Neural progenitor cell (in vitro differentiated cells): ENCODE measurements at places on chromosomes 6 and 20.

GRCh38 chr6:81169166-81169565, 583.3 kb downstream of the TENT5A start:
- DNase-seq: no peak

DNA sequence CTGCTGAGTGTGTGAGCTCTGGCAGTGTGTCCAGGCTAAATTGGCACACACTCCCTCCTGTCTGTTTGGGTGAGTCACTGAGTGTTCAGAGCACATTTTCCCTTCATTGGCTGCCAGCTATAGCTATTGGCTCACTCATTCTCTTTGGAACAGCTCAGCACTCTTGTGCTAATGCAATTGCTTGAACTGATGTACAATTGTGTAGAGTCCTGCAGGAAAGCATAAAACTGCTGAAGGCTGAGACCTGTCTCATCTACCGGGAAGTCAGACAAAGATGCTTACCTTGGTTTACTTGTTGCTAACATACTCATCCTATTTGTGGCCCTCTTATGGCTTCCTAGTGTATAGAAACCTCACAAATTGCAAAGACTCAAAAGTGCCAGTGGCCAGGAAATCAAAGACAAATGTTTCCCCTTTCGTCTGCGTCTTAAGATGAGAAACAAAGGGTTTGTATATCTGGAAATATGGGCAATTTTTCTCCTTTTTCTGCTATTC, 351.0 kb downstream of the BCKDHB start:
- DNase-seq: no peak

- DNase-seq: no peak
Observed at GRCh38 chr6:36824253-36824652, 15.0 kb downstream of the CPNE5 start.

GRCh38 chr20:58313396-58313795, 3.9 kb downstream of the RAB22A start:
- no peak for DNase-seq

GRCh38 chr6:1679031-1679687, 69.4 kb downstream of the FOXC1 start:
- no peak for DNase-seq

DNA sequence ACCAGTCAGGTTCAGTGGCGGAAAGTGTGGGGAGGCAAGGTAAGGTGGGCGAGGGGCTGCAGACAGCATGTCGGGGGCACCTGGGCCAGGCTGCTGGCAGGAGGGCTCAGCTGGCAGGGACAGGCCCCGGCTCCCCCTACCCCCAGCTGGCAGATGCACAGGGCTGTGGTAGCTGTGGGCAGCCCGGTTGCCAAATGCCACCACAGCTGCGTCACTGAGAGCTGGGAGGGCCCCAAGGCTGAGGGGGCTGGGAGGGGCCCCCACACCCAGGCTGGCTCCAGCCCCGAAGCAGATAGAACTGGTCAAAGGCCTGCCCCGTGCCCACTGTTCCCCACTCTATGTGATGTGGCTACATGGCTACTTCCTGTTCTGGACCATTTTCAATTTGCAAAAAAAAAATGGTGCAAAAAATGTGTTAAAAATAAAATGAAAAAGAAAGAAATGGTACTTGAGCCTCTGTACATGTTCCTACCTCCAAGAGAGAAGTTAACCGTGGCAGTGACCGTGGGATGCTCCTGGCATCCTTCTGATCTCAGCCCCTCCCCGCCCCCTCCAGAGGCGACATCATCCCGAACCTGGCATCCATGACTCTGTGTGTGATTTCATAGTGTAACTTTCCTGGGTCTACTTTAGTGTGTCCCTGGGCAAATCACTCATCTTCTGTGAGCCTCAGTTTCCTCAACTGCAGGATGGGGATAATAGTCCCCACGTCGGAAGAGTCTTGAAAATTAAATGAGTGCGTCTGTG, 64.4 kb downstream of the UBE2V1 start:
- no peak for DNase-seq

- no peak for DNase-seq
Observed at GRCh38 chr6:11974089-11974488, 38.0 kb upstream of the HIVEP1 start.
